OCI-LY7 (cell line): ENCODE measurements at places on chromosomes 12 and 14. TPM values are rescaled to one million over a fixed set of nuclear protein-coding genes. Genes with fewer than 3 reads are reported as not detected.

The ADAM21 gene
- total RNA-seq, result not detected in 2 replicates

The WNT1 gene
- total RNA-seq, result not detected in 2 replicates

The OTOGL gene
- total RNA-seq, result not detected in 2 replicates

The TMEM119 gene
- total RNA-seq, result not detected in 2 replicates

The RDH12 gene
- not detected in 2 replicates for total RNA-seq

The MGAT2 gene
- total RNA-seq, result 70.0 and 71.7 TPM in 2 replicates

The KRT71 gene
- total RNA-seq, result not detected in 2 replicates

The SLC39A2 gene
- total RNA-seq, result 0.23 TPM in 1 of 2 replicates, not detected in the other

The KCNMB4 gene
- total RNA-seq, result 7.6 and 8.7 TPM in 2 replicates

The PPP1R36 gene
- total RNA-seq, result not detected in 2 replicates

The ACSM4 gene
- not detected in 2 replicates for total RNA-seq

The NFE2 gene
- not detected in 2 replicates for total RNA-seq

The ABHD12B gene
- 6.8 and 13.1 TPM in 2 replicates for total RNA-seq

The DEGS2 gene
- total RNA-seq, result 12.2 and 14.6 TPM in 2 replicates

The PRR13 gene
- 219 and 230 TPM in 2 replicates for total RNA-seq

The KRT72 gene
- not detected in 2 replicates for total RNA-seq

The ITPK1 gene
- total RNA-seq, result 34.7 and 35.8 TPM in 2 replicates

The ZNF605 gene
- 13.9 and 16.3 TPM in 2 replicates for total RNA-seq

The BCL11B gene
- not detected in 2 replicates for total RNA-seq

The DEPDC4 gene
- total RNA-seq, result 3.4 and 4.1 TPM in 2 replicates

The MYH6 gene
- not detected in 2 replicates for total RNA-seq

The UBE3B gene
- total RNA-seq, result 27.8 and 32.7 TPM in 2 replicates

The ATL1 gene
- total RNA-seq, result 1.1 and 1.6 TPM in 2 replicates

The GDF11 gene
- total RNA-seq, result 18.0 and 19.9 TPM in 2 replicates

The IFI27 gene
- total RNA-seq, result 1.3 and 1.5 TPM in 2 replicates

The SCFD1 gene
- total RNA-seq, result 71.4 and 72.6 TPM in 2 replicates

The TGFB3 gene
- 5.5 and 5.6 TPM in 2 replicates for total RNA-seq

The KLRB1 gene
- not detected in 2 replicates for total RNA-seq

The SOX5 gene
- not detected in 2 replicates for total RNA-seq

The TAS2R42 gene
- total RNA-seq, result not detected in 2 replicates

The LHX5 gene
- total RNA-seq, result not detected in 2 replicates

The MUCL1 gene
- total RNA-seq, result not detected in 2 replicates

The MIS18BP1 gene
- 103 and 131 TPM in 2 replicates for total RNA-seq

The TRIM9 gene
- total RNA-seq, result 4.7 and 7.9 TPM in 2 replicates

The TAS2R31 gene
- 3.5 and 4.3 TPM in 2 replicates for total RNA-seq

The VPS37B gene
- total RNA-seq, result 1.7 and 1.8 TPM in 2 replicates

The TTC6 gene
- not detected in 2 replicates for total RNA-seq

The GLIPR1 gene
- total RNA-seq, result 3.3 and 4.6 TPM in 2 replicates

The SERPINA4 gene
- total RNA-seq, result not detected in 2 replicates

The CCDC196 gene
- total RNA-seq, result not detected in 2 replicates

The CLMN gene
- 12.0 and 13.0 TPM in 2 replicates for total RNA-seq

The ZFHX2 gene
- 1.2 and 1.8 TPM in 2 replicates for total RNA-seq

The CBLN3 gene
- 6.7 and 7.9 TPM in 2 replicates for total RNA-seq

The CMA1 gene
- total RNA-seq, result not detected in 2 replicates

The TOMM20L gene
- not detected in 2 replicates for total RNA-seq

The PRIMA1 gene
- total RNA-seq, result not detected in 2 replicates

The KCNA5 gene
- total RNA-seq, result not detected in 2 replicates

The B4GALNT1 gene
- total RNA-seq, result 3.1 and 3.8 TPM in 2 replicates

The ESRRB gene
- total RNA-seq, result not detected in 2 replicates

The TAS2R10 gene
- total RNA-seq, result not detected in 2 replicates

The PLA2G1B gene
- not detected in 2 replicates for total RNA-seq
